ENCODE measurements at places on chromosomes 13 and 19.

- H3K4me1 ChIP-seq = no peaks in the 10 kb centered on the region
- DNase-seq = no peak
- no peaks in the 10 kb centered on the region for H3K36me3 ChIP-seq
- H3K27me3 ChIP-seq = no peaks in the 10 kb centered on the region
- no peak overlapping the region for H3K27ac ChIP-seq
- no peak overlapping the region for H3K4me3 ChIP-seq
Measured at GRCh38 chr13:38044067-38044466, 174.5 kb upstream of the TRPC4 start.

- no peaks in the 10 kb centered on the region for H3K4me1 ChIP-seq
- no peak overlapping the region for H3K4me3 ChIP-seq
- H3K27me3 ChIP-seq = no peaks in the 10 kb centered on the region
Measured at GRCh38 chr13:49635599-49636433, 7.5 kb downstream of the ARL11 start.

GRCh38 chr13:72290962-72291681, 424.1 kb upstream of the DACH1 start:
- no peak overlapping the region for H3K4me3 ChIP-seq
- no peaks in the 10 kb centered on the region for H3K4me1 ChIP-seq
- no peak overlapping the region for H3K27ac ChIP-seq

- no peak overlapping the region for H3K4me3 ChIP-seq
- peak overlapping the region; percentile 93 for H3K27ac ChIP-seq
- H3K36me3 ChIP-seq = peaks cover 43% of the 10 kb centered on the region
- no peaks in the 10 kb centered on the region for H3K27me3 ChIP-seq
- H3K4me1 ChIP-seq = peaks cover 44% of the 10 kb centered on the region
- DNase-seq = peak; percentile 80
Measured at GRCh38 chr19:41321600-41322270, 11.8 kb downstream of the CCDC97 start.

GRCh38 chr19:29415507-29415906, 110.3 kb upstream of the VSTM2B start:
- no peaks in the 10 kb centered on the region for H3K36me3 ChIP-seq
- no peaks in the 10 kb centered on the region for H3K4me1 ChIP-seq
- H3K4me3 ChIP-seq = no peak overlapping the region

GRCh38 chr19:44608391-44608821, 5.0 kb upstream of the IGSF23 start:
- H3K4me3 ChIP-seq = no peak overlapping the region
- no peaks in the 10 kb centered on the region for H3K27me3 ChIP-seq
- H3K27ac ChIP-seq = no peak overlapping the region
- H3K36me3 ChIP-seq = no peaks in the 10 kb centered on the region
- DNase-seq = peak; percentile 69

DNA sequence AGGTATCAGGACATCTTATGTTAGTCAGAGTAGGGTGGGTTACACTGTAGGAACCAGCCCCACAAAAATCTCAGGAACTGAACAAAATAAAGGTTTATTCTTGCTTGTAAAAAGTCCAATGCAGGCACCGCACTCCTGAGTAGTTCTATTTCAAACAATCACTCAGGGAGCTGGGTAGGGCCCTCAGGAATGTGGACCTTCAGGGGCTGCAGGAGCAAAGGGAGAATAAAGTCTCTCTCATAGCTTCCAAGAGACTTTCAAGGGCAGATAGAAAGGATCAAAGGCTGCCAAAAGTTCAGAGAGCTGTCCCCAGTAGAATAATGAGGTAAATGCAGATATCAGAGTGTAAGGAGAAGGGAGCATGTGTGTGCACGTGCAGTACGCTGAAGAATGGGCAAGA, 49.4 kb downstream of the RUBCNL start:
- no peaks in the 10 kb centered on the region for H3K4me1 ChIP-seq
- H3K27me3 ChIP-seq = peaks cover 4% of the 10 kb centered on the region
- no peaks in the 10 kb centered on the region for H3K36me3 ChIP-seq
